ENCODE measurements at places on chromosomes 16 and 17.
A peak's percentile ranks its signal among the peaks of the same experiment; 100 is the strongest.

DNA sequence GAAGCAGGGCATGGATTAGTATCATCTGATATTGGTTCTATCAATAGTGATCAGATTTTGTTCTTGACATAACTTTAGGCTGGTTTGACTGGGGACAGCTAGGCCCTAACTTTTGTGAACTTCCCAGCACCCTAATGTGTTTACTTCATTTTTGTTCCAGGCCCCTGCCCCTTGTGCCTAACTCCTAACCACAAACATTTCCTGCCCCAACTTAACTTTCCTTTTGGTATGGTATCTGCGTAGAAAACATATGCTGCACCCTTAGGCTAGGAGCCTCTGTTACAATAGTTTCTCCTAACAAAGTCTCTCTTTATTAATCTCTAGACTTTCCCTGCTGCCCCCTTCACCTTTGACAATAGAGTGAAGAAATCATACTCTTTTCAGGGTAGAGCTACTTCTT is 2.5 kb downstream of the ADPRM start:
- no peak for DNase-seq

DNA sequence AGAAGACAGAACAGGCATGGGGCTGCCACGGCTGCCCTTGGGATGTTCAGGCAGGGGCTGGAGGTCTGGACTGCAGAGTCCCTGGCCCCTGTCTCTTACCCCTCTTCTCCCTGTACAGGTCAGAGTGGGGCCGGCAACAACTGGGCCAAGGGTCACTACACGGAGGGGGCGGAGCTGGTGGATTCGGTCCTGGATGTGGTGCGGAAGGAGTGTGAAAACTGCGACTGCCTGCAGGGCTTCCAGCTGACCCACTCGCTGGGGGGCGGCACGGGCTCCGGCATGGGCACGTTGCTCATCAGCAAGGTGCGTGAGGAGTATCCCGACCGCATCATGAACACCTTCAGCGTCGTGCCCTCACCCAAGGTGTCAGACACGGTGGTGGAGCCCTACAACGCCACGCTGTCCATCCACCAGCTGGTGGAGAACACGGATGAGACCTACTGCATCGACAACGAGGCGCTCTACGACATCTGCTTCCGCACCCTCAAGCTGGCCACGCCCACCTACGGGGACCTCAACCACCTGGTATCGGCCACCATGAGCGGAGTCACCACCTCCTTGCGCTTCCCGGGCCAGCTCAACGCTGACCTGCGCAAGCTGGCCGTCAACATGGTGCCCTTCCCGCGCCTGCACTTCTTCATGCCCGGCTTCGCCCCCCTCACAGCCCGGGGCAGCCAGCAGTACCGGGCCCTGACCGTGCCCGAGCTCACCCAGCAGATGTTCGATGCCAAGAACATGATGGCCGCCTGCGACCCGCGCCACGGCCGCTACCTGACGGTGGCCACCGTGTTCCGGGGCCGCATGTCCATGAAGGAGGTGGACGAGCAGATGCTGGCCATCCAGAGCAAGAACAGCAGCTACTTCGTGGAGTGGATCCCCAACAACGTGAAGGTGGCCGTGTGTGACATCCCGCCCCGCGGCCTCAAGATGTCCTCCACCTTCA is 11.7 kb downstream of the TUBB3 start:
- DNase-seq = no peak

DNA sequence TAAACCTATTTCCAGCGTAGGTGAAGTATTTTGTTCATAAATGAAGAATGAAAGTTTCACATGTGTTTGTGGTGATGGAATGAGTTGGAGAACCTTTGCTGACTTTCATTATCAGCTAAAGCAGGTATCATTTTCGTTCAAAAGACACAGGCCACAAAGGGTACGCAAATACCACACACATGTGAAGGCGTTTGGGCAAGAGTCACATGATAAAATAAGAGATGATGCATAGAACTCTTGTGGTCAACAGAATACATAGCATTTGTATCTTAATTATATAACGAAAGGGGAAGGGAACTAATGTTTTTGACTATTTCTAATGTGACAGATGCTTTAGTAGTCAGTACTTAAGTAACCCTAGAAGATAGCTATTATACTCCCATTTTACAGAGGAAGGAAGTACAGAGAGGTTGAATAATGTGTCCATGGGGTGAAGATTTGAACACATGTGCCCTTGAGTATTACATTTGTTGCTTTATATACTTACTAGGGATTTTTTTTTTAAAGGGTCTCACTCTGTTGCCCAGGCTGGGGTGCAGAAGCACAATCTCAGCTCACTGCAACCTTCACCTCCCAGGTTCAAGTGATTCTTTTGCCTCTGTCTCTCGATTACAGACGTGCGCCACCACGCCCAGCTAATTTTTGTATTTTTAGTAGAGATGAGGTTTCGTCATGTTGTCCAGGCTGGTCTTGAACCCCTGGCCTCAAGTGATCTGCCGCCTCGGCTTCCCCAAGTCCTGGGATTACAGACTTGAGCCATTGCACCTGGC is 4.8 kb downstream of the RPA1 start:
- DNase-seq = no peak

DNA sequence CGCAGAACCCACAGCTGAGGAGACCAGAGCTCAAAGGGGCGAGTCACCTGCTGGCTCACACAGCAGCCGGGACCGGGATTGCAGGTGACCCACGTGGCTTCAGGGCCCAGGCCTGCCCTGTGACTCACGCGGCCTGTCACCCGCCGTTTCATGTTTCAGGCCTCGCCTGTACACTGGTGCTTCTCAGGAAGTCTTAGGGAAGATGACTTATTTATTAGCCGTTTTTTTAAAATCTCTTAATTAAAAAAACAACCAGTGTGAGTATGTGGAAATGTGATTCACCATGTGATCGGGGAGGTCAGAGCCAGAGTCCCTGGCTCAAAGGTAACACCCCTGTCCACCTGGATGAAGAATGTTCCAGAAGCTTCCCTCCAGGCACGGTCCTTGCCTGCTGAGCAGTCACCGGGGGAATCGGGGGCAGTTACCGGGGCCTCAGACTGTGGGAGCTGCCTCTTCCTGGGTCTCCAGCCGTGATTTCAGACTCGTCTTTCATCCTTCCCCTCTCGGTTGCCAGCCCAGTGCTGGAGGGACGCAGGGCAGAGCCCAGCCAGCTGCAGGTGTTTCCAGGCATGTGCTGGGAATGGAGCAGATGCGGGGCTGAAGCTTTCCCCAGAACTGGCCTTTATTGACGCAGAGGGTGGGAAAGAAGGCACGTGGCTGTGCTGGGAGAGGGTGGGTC is 49.3 kb downstream of the CMIP start:
- DNase-seq = no peak

- DNase-seq = peak; percentile 78
These were observed 39.0 kb downstream of the CUEDC1 start for GRCh38 chr17:57915985-57916757.

- no peak for DNase-seq
These were observed 58.0 kb upstream of the CLEC18A start for GRCh38 chr16:69893106-69893505.

DNA sequence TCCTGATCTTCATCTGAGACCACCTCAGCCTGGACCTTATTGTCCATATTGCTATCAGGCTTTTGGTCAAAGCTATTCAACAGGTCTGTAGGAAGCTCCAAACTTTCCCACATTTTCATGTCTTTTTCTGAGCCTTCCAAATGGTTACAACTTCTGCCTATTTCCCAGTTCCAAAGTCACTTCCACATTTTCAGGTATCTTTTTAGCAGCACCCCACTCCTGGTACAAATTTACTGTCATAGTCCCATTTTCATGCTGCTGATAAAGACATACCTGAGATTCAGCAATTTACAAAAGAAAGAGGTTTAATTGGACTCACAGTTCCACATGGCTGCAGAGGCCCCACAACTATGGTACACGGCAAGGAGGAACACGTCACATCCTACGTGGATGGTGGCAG is 815.5 kb downstream of the KCNJ2 start:
- DNase-seq = no peak

- DNase-seq = no peak
These were observed 34.4 kb upstream of the RAB11FIP4 start for GRCh38 chr17:31357091-31357490.

GRCh38 chr16:578870-579405 is 9.2 kb downstream of the PIGQ start:
- DNase-seq = peak; percentile 72

DNA sequence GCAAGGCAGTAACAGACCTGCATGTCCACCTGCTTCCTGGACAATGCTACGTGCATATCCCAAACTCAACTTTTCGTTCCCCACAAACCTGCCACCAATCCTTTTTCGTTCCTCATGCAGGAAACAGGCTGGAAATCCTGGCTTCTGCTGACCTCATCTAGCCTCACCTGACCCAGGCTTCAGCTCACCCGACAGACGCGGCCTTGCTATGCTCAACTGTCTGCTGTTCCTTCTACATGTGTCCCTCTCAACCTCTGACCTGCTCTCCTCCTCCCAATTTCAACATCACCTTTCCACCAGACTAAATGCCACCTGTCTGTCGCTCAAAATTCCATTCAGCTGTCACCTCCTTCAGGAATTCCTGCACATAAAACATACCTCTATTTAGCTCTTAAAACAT is 44.5 kb downstream of the XPO6 start:
- no peak for DNase-seq

DNA sequence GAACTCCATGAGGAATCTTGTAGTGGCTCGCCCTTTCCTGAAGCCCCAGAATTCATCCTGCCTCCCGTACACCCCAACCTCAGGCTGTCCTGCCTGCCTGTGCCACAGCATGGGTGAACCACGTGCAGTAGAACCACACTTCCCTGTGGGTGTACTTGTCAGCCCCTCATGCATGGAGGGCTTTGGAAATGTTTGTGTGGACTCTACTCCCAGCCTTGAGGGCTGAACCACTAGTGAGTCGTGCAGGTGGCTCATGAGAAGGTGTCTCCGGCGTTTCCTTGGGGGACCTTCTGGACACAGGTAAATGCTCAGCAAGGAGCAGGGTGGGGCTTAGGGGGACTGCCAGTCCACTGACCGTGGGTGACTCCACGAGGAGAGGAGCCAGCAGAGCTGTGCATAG is 58.7 kb upstream of the ADORA2B start:
- DNase-seq = no peak

GRCh38 chr17:7293159-7293558 is 1.3 kb downstream of the YBX2 start:
- DNase-seq = no peak

DNA sequence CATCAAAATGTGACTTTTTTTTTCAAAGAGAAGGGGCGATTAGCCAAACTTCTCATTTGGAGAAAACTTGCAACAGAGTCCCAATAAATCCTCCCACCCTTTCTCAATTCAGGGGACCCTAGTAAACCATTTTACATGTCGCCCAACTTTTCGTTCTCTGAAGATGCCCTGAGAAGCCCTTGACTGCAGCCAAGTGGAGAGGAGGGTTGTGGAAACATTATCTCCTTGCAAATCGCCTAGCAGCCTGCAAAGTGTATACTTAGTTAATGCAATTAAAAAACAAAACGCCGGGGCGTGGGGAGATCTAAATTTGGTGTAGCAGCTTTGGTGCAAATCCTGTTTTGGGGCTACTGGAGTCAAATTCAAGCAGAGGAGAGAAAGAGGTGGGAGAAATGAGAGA is 1.2 kb upstream of the SHISA9 start:
- DNase-seq = no peak

GRCh38 chr16:30896261-30896888 is at the start of gene CTF1:
TSS of gene CTF1 (plus strand) at chr16:30896614. CDS start at chr16:30896644, 30 bp downstream.
- DNase-seq = peak; percentile 91

- DNase-seq = no peak
These were observed 888 bp downstream of the ACSM5 start for GRCh38 chr16:20410121-20410723.

DNA sequence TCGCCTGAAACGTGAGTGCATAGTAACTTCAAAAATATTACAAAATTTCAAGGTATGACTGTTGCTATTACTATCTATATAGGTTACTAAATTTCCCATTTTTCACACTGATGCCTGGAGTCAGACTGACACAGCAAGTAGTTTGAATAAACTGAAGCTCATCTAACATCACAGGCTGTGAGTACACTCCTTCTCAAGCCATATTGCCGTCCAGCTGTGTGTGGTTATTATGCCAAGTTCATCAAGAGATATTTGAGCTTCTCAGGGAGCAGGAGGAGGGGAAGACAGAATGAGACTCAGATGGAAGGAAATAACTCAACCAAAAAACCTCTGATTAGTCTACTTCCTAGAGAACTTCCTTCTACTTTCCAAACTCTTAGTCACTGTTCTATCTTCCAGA is 473.9 kb downstream of the TOX3 start:
- DNase-seq = no peak

DNA sequence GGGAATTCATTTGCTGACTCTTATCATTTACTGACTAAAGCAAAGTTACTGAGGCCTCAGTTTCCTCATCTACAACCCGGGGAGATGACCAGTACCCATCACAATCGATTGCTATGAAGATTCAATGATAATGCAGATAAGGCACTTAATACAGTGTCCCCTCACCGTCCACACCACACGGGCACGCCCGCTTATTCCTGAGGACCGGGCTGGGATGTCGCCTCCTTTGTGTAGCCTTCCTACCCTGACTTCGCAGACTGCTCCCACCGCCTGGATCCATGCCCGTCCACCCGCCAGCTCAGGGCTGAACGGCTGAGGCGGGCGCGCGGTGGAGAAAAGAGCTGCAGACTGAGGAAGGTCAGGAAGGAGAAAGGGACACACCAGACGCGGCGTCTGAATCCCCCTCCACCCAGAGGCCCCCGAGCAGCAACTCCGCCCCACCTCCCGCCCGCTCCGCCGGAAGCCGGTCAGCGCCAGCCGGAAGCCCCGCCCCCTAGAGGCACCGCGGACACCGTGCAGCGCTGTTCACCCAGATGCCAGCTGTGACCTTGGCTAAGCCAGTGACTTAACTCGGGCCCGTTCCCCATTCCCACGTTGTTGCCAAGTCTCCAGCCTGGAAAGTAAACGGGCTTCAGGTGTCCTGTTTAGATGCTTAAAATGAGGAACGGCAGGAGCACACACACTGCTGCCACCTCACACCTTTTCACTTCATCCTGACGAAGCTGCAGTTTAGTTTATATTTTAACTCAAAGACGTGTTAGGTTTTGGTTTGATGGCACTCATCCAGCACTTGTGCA is at the start of gene KRABD2:
Gene KRABD2, minus strand, starts transcription at position 434 of the 797 bp plus-strand sequence.
- DNase-seq = peak; percentile 94

DNA sequence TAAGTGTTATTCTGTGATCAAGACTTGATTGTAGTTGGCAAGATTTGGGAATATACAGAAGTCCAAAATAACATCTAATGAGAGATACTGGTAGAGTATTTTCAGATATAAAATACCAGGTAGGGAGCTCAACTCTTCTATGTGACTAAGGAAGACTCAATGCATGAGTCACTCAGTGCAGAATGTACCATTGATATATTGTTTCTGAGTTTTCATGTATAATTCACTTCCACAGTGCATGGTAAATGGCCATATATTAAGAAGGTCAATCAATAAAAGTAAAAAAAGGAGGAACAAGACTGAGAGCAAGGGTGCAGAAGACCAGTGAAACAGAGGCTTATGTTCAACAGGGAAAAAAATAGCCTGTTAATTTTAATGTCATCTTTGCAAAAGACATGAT is 1387.9 kb downstream of the CDH8 start:
- no peak for DNase-seq

- DNase-seq = no peak
These were observed 49.3 kb upstream of the CDR2 start for GRCh38 chr16:22423716-22424115.

- DNase-seq = no peak
These were observed 5.7 kb downstream of the MED13 start for GRCh38 chr17:62059414-62059813.

Data from right forelimb (tissue), 1 donor.